ENCODE measurements at places on chromosomes 3 and 15.

DNA sequence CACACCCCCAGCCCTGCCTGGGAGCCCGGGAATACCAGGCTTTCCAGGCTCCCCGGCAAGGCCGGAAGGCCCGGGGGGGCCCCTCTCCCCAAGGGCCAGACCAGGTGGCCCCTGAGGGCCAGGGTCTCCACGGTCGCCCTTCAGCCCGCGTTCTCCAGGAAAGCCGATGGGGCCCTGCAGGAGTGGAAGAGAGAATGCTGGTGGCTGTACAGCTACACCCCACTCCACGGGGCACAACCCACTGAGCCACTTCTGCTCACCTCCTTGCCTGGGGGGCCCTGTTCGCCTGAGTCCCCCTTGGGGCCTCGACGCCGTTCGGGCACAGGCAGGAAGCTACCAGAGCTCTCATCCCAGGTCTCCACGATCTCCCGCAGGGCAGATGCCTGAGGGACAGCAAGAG is 11.8 kb upstream of the UCN2 start:
- no peak for DNase-seq

DNA sequence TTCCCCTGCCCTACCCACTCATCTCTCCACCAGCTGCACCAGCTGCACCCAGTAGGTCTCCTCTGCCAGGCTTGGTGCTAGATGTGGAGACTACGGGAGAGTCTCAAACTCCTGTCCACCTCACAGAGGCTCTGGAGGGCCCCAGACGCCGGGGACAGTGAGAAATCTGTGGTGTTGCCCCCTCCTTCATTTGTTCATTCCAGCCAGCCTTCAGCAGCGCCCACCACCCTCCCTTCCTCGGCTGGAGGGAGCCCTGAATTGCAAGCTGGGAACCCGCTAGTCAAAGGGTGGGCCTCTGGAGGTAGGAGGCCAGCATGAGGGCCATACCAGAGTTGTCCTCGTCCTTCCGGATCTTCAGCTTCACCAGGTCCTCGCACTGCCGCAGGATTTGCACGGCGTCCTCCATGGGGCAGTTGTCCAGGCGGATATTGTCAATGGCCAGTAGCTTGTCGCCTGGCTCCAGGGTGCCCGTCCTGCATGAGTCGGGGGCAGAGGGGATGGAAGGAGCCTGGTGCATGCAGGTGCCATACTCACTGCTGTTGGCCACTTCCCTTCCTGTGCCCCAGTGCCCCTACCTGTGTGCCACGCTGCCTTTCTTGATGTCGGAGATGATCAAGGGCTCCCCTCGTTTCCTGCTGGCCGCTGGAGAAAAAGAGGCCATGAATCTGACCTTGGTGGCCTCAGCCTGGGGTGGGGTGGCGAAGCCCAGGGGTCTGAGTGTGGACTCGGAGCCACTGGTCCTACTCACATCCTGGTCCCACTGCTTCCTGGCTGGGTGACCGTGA is 29.1 kb downstream of the GRIP2 start:
- no peak for DNase-seq

GRCh38 chr3:43994657-43995546 is 246.8 kb upstream of the TOPAZ1 start:
- no peak for DNase-seq

- no peak for DNase-seq
Observed at GRCh38 chr15:41231422-41232226, 556 bp downstream of the CHP1 start.

DNA sequence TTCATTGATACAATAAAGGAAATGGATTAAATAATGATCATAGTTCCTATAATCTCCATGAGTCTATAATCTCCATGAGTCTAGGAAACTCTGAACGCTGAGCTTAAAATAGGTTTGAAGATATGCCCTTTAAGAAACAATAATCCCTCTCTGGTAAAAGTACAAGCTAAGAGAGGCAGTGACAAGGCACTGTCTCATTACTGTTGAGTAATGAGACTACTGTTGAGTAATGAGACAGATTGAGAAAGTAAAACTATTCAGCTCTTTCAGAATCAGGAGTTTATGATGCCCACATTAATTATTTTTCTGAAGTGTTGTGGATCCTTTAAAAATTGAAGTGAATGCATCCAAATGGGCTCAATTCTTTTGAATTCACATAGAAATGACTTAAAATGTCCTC is 235.5 kb upstream of the THRB start:
- no peak for DNase-seq

DNA sequence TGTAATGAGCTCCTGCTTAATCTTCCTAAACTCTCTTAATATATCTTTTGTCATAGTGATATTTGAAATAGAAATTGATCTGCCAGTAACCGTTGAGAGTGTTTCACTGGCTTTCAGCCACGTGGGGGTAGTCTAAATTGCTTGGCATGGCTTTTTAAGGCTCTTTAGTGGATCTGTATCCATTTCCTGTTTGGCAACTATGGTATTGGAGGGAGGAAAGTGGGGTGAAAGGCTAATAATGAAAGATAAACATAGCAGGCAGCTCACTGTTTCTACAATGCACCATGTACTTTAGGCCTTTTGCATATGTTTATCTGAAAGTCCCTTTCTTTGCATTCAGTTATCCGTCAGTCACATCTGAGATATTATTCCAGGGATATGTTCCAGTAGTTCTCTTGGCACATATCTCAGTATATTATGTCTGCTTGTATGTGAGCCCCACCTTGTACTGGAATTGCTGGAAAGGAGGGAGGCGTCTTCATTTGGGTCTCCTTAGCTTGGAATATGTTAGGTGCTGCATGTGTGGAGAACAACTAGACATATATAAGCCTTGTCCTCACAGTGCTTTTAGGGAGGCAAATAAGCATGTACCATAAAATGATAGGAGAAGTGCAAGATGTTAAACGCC is 10.8 kb downstream of the TOPAZ1 start:
- DNase-seq: no peak

DNA sequence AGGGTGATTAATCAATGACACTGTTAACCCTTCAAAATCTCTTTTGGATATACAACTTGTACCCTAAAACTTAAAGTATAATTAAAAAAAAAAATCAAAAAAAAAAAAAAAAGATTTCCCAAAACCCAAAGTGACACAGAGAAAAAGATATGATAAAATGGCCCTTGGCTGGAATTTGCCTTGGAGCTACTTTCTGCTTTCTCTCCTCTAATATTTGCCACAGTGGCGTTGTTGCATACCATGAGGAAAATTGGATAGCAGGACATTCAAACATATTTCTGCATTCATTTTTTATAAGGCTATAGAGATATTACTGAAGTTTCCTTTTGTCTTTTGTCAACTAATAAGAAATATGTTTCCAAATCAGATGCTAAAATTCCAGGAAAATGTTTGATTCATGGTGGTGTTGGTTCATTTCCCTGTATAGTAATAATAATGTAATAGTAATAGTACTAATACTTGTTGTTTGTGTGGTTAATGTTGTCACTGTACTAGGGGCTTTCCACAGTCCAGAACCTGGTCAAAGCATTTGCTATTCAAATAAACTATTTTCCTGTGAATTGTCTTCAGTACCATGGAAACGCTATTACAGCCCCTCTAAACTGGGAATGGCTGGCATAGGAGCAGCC is 441.3 kb upstream of the THBS1 start:
- no peak for DNase-seq

- no peak for DNase-seq
Observed at GRCh38 chr15:87671289-87671688, 585.2 kb downstream of the NTRK3 start.

- DNase-seq: no peak
Observed at GRCh38 chr3:130843441-130843840, 50.4 kb upstream of the ATP2C1 start.

GRCh38 chr3:179432451-179432850 is 18.8 kb downstream of the GNB4 start:
- DNase-seq: no peak

DNA sequence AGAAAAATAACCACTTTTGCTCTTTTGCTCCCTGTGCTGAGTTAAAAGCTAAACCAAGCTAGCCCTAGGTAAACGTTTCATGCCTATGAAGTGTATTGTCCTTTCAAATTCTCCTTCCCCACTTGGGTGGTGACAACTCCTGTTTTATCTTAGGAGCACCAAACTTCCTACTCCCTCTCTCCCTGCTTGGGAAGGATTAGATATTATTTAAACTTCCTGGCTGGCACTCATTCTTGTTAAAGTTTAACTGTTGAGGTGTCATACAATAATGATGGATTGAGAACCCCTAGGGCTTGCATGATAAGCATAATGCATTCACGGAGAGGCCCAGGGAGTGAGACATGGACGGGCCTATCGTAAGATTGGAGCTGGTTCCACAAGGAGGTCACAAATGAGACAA is 29.5 kb downstream of the B4GALT4 start:
- DNase-seq: no peak

GRCh38 chr3:142276781-142277180 is 51.4 kb upstream of the GK5 start:
- no peak for DNase-seq

DNA sequence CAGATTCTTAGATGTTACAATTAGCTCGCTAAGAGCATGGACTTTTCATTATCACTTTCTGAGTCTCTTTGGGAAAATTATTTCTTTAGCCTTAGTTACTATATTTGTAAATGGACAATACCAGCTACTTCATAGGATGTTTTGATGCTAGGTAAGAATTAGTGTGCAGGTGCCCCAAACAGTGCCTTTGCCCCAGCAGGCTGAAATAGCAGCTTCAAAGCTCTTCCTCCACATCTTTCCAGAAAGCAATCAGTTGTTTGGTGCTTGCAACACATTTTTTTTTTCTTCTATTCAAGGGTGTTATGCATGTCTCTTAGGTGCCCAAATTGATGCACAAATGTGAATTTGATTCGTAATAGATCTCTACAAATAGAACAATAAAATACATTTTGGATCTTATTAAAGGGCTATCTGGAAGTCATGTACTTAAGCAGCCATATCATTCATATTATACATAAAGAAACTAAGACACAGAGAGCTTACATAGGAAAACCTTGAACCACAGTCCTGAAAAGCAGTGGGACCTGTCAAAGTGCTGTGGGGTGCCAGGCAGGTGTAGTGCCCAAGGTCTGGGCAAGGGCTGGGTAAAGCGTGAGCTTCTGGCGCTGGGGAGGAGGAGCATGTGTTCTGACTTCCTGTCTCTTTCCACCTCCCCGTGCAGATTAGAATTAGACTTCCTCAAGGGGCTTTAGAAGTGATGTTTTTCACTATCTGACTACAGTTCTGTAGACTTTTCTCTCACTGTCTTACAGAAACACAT is 62.9 kb downstream of the FNDC3B start:
- DNase-seq: peak; percentile 56

DNA sequence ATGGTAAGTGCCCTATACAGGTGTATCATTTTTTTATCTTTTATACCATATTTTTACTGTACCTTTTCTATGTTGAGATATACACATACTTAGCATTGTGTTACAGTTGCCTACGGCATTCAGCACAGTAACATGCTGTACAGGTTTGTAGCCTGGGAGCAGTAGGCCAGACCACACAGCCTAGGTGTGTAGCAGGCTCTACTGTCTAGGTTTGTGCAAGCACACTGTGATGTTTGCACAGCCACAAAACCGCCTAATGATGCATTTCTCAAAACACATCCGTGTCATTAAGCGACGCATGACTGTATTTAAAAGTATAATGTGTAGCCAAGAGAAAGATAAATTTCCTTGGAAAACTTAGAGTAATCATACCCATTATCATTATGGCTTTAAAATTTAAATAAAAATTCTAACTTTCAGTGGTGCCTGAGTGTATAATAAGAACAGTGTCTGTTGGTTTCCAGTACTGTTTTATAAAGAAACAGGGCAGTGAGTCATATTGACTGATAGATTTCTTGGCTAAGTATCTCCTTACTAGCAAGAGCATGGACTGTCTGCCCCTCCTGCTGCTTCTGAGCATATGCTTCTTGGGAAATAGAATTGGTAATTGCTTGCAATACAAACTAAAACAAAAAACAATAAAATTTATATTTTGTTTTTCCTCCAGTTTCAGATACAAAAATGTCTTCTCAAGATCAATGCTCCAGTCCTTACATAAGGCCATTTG is 18.3 kb downstream of the CALML4 start:
- no peak for DNase-seq

DNA sequence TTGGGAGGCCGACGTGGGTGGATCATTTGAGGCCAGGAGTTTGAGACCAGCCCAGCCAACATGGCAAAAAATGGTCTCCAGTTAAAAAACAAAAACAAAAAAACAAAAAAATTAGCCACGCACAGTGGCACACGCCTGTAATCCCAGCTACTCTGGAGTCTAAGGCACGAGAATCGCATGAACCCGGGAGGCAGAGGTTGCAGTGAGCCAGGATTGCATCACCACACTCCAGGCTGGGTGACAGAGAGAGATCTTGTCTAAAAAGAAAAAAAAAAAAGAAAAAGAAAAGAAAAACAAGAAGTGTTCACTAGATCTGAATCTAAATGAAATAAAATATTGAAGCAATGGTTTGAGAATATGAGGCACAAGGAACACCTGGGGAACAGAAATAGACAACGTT is 36.7 kb downstream of the SLC9A9 start:
- DNase-seq: no peak

- DNase-seq: no peak
Observed at GRCh38 chr3:158407844-158408517, 163.0 kb upstream of the MLF1 start.
